ENCODE measurements at places on chromosomes 7 and 10. TPM values are rescaled to one million over a fixed set of nuclear protein-coding genes. Genes with fewer than 3 reads are reported as not detected.
A peak's percentile ranks its signal among the peaks of the same experiment; 100 is the strongest.

GRCh38 chr10:11318826-11319598, 292.4 kb downstream of the USP6NL start:
- DNase-seq, result no peak

DNA sequence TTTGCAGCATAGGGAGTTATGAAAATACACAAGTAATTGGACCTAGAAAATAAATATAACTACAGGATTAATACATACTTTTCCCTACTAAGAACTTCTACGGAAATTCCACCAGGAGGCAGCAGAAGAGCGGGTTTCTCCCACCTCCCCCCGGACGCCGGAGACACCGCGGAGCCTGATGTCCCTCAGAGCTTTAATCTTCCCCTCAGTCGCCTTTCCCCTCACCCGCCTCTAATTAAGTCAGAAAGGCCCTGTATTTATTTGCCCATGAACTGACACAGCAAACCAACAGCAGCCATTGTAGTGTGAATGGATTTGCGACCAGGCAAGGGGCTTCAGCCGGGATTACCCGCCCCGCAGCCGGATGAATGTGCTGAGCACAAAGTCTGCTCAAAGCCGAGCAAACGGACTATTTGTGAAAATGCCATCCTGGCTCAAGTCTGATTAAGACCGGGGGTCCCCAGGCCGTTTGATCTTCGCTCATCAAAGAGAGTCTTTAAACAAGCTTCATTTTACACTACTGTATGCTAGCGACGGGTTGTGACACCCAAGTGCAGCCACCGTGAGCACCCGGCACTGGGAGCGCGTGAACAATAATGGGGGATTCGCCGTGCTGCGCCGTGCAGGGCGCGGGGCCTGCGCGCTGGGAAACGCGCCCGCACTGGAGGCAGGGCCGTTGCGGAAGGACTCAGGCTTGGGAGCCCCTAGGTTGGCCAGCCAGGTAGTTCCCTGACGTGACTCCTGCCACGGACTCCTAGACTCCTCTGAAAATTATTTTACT, 5.6 kb upstream of the DKK1 start:
- peak; percentile 73 for DNase-seq

DNA sequence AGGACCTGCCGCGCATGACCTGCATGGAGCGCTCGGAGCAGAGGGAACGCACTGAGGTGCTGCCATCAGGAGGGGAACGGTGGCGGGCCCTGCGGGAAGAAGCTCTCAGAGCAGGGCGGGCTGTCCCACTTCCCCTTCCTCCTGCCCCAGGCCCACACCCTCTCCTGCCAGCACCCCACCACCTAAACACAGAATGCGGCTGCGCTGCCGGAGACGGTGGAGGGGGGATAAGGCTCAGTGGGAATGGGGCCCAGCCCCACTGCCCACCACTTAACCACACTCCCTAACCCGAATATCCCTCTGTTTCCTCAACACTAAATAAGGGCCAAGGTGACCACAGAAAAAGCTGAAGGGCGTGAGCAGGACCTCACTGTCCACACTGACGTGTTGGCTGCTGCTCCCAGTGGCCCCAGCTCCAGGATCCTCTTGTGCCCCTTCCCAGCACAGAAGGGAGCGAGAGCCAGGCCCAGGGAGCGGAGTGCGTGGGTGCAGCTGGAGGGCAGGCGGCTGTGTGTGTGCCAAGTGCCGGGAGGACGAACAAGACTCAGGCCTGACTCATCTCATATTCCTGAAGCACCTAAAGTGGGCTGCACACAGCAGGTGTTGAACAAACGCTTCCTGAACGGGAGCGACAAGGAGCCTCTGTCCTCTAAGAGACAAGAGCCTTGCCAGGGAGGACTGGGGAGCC, 116.8 kb downstream of the MAD1L1 start:
- DNase-seq, result peak; percentile 75

DNA sequence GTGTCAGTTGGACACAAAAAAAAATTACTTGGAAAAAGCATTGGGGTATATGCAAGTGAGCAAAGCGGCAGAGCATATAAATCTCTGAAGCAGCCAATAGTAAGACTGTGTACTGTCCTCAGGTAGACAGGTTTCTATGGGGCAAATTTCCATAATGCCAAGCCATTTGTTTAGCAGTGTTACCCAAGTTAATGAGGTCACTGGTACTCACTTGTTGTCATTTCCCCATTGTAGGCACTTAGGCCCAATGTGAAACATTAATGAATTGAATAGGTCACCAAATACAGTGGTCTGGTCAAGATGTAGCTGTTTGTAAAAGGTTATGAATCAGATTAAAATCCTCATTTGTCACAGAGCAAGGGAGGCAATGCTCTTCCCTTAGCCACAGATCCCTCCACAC, 27.5 kb downstream of the HOXA1 start:
- no peak for DNase-seq

Gene KCNH2
- 26.9 TPM for polyA plus RNA-seq

Gene MINDY4
- polyA plus RNA-seq, result 5.2 TPM

Data from muscle of leg (tissue), 16 donors.